ENCODE measurements at places on chromosomes 7 and 10. TPM values are rescaled to one million over a fixed set of nuclear protein-coding genes. Genes with fewer than 3 reads are reported as not detected.

Gene NANOS1
- 8.7 TPM for polyA plus RNA-seq

Gene CLCN1
- 2.0 TPM for polyA plus RNA-seq

Gene HOXA4
- 24.0 TPM for polyA plus RNA-seq

Gene AKR1C3
- polyA plus RNA-seq: 3.1 TPM

Gene GNAT3
- not detected for polyA plus RNA-seq

GRCh38 chr7:42120191-42120590, 116.8 kb downstream of the GLI3 start:
- DNase-seq: no peak

GRCh38 chr7:82210416-82211184, 233.0 kb downstream of the CACNA2D1 start:
- DNase-seq: no peak

GRCh38 chr10:14758994-14759664, 15.6 kb downstream of the FAM107B start:
- no peak for DNase-seq

GRCh38 chr10:21138769-21139340, 241.7 kb upstream of the NEBL start:
- DNase-seq: no peak

DNA sequence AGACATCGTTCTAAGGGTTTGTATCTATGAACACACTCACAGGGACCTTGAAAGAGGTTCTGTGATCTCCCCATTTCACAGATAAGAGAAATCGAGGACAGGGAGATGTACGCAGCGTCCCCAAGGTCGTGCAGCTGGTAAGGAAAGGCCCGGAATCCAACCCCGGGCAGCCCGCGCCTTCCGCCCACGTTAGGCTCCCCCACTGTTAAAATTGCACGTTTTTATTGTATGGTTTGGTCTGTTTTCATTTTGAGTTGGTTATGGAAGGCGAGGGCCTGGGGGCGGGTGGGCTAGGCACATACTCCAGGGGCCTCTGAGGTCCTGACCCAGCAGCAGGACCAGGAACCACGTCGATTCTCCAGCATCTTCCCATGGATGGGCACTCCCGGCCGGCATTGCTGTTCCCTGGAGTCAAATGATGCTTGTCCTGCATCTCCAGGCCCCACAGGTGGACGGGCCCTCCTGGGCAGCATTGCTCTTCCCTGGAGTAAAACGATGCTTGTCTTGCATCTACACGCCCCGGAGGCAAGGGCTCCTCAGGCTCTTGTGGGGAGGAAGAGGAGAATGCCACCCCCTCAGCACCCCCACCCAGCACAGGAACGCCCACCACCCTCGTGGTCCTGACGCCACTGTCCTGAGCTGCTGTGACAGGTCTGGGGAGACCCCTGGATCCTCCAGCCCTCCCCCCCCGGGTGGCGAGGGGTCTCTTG, 65.9 kb downstream of the PDGFA start:
- no peak for DNase-seq

DNA sequence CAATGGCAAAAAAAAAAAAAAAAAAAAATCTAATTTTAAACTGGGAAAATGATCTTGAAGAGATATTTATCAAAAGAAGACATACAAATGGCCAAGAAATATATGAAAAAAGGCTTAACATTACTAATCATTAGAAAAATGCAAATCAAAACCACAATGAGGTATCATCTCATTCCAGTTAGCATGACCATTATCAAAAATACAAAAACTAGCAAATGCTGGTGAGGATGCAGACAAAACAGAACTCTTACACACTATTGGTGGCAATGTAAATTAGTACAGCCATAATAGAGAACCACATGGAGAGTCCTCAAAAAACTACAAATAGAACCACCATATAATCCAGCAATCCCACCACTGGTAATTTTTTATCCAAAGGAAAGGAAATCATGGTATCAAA, 489.6 kb downstream of the TNS3 start:
- no peak for DNase-seq

DNA sequence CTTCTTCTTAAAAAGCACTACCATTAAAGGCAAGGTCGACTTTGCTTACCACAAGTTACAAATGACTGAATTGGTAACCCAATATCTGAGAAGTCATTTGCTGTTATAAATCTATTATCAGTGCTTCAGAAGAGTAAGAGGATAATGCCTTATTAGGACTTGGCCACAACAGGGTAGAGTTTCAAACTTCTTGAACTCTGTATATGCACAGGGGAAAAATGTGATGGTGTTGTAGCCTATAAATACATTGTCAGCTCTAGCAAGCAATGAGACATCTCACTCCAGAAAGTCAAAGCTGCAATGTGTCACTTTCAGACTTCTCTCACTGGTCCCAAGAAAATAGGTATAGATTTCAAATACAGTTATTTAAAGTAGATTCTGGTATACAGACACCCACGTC, 9.3 kb downstream of the TFEC start:
- DNase-seq: no peak

DNA sequence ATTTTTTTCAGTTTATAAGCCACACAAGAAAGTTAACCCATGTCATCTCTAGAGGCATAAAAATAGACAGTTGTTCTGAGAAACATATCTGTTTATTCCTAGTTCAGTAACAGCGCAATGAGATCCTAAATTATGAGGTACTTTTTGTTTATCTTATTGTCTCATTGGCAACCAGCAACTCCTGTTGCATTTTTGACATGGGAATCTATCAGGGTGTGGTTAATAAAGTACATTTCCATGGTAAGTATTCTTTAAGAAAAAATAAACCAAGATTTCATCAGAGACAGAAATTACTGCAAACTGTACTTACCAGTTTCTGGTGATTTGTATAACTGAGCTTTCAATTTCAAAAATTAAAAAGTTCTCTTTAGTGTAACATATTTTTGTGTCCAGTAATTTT, 9.0 kb downstream of the FAS start:
- DNase-seq: no peak

GRCh38 chr7:158685693-158686092, 18.9 kb downstream of the NCAPG2 start:
- no peak for DNase-seq

DNA sequence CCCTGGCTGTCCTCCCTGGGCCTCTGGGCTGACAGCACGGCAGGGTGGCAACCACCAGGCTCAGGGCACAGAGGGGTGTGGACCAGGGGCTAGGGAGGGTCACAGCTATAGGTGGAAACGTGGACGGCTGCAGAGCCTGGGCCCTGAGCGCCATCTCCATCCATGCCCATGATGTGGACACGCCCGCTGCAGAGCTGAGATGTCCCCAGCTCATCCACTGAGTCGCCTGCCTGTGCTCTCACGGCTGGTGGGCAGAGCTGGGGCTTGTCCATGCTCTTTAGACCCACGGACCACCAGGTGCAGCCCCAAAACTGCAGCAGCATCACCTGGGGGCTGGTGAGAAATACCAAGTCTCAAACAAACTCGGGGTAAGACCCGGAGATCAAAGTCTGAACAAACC, 16.1 kb downstream of the TECPR1 start:
- DNase-seq: no peak

DNA sequence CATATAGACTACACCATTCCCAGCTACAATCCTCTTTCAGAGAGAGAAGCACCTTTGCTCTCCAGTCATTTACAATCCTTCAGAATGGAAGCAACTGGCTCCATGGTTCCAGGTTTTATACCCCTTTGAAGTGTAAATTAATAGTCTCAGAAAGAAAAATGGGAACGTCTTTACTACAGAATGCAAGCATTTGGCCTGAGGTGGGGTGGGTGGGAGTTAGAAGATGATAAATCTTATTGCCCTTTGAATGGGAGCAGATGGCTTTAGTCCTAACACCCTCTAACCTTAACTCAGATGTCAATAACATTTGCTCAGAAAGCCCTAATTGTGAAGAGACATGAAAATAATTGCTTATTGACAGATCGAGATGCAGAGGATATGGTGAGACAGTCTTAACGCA, 84.2 kb upstream of the KCNMA1 start:
- no peak for DNase-seq

DNA sequence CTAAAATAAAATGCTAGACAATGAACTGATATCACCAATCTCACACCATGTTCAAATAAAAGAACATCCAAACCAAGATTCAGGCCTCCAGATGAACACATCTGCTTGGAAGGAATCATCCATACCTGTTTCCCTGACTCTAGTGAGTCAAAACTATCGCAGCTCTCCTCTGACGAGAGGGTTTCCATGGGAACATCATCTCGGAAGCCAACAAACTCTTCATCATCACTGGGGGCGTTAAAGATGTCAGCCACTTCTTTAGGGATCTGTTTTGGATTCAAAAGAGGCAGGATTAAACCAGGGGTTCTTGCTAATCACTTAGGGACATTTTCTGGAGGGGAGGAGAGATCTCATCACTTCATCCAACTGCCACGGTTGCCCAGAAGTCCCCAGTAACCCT, 29.1 kb downstream of the CDCA7L start:
- no peak for DNase-seq

DNA sequence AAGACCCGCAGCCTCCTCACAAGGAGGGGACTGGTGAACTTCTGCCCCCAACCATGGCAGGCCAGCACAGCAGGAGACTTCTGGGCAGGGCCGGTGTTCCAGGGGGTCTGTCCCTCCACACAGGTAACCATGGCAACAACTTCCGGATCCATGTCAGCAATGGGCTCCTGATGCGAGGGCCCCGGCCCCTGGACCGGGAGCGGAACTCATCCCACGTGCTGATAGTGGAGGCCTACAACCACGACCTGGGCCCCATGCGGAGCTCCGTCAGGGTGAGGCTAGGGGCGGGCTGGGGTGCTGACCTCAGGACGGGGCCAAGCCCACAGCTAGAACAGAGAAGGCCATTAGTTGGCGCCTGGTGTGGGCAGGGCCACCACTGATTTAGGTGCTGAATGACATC, 5.7 kb upstream of the C10orf105 start:
- no peak for DNase-seq

GRCh38 chr10:111990734-111991133, 192.8 kb downstream of the GPAM start:
- no peak for DNase-seq

GRCh38 chr10:48608279-48608681, 3.4 kb upstream of the ARHGAP22 start:
- DNase-seq: no peak

DNA sequence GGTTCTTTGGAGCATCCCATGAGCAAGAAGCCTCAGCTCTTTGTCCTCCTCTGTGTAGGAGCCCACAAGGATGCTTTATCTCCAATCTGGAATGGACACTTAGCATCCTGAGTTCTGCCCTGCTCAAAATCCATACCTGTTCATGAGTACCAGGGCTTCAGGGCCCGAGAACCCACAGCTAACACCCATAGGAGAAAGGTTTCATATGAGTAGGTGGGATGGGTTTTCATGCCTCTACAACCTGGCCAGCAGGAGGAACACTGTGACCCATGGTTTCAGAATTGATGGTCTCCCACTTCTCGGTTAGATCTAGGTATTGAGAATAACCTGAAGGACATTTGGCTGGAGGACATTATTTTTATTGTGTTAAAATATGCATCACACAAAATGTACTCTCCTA, 57.8 kb downstream of the TBXAS1 start:
- DNase-seq: no peak

GRCh38 chr10:111089293-111089692, 12.5 kb downstream of the ADRA2A start:
- no peak for DNase-seq

GRCh38 chr7:139823959-139824521, 5.0 kb upstream of the TBXAS1 start:
- no peak for DNase-seq
